Suppressor macrophage treated with lipopolysaccharide for 4 hours (primary cell): ENCODE measurements at places on chromosomes 6 and 20.

GRCh38 chr6:100203400-100203799 is 209.4 kb upstream of the MCHR2 start:
- peak; percentile 6 for DNase-seq

- no peak for DNase-seq
These were observed 92.6 kb downstream of the SNX5 start for GRCh38 chr20:17875981-17876385.

DNA sequence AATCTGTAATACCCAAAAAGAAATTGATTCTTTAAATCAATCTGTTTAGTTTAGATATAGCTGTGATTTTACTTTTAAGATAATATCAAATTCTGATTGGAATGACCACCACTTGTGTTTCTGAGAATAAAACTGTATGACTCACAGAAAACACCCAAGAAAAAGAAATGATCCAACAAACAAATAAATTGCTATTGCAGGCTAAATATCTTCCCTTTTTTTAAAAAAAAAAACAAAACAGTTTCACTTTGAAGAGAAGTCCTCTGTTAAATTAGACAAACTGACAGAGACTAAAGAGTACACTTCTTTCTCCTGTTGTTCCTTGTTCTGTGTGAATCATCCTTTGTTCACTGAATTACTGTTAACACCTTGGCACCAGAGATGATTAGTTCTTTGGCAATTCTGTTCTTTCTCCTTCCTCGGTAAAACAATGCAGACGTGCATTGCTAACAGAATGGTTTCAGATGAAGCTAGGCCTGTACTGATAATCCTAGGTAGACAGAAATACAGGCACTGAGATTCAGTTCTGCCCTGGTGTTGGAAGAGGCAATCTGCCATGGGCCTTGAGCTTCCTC is 895.2 kb upstream of the CITED2 start:
- DNase-seq = peak; percentile 2

- DNase-seq = no peak
These were observed 154.6 kb downstream of the CDKAL1 start for GRCh38 chr6:20688710-20689500.

GRCh38 chr6:74638412-74638811 is 567.4 kb downstream of the COL12A1 start:
- DNase-seq = no peak

DNA sequence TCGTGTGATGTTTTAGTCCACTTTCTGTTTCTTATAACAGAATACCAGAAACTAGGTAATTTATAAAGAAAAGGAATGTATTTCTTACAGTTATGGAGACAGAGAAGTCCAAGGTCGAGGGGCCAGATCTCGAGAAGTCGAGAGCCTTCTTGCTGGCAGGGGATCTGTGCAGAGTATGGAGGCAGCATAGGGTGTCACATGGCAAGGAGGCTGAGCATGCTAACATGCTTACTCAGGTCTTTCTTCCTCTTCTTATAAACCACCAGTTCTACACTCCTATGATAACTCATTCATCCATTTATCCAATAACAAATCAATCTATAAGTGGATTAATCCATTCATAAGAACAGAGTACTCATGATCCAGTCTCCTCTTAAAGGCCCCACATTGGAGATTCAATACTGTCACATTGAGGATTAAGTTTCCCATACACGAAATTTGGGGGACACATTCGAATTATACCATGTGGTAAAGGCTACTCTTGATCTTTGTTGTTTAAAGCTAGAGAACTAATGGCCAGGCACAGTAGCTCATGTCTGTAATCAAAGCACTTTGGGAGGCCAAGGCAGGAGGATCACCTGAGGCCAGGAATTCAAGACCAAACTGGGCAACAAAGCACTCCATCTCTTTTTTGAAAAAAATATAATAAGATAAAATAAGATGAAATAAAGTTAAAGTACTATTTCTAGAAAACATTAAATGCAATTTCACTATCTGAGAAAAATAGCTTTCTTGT is 2.1 kb downstream of the GOPC start:
- no peak for DNase-seq

DNA sequence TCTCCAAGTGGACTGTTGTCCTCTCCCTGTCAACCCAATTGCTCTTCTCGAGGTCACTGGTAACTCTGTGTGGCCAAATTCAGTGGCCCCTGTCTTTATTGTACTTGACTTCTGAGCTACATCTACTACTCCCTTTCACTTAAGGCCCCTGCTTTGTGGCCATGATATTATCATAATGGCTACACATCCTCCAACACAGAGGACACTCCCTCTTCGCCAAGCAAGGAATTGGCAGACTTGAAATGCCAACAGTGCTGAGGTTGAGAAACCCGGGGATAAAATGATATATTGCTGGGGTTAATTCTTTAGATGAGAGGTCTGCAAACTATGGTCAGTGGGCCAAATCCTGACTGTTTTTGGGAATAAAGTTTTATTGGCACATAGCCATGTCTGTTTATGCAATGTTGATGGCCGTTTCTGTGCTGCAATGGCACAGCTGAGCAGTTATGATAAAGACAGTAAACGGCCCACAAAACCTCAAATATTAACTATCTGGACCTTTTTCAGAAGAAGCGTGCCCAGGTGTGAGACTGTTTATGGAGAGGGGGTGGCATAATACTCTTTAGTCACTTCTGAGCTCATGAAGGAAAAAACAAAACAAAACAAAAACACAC is 12.0 kb upstream of the MRPS10 start:
- DNase-seq = no peak

- no peak for DNase-seq
These were observed 77.2 kb upstream of the C20orf144 start for GRCh38 chr20:33584976-33585375.

GRCh38 chr6:6686748-6687601 is 98.5 kb downstream of the LY86 start:
- DNase-seq = peak; percentile 58

GRCh38 chr6:30570740-30571074 is 535 bp upstream of the ABCF1 start:
- DNase-seq = peak; percentile 57

GRCh38 chr6:20669571-20670314 is 135.5 kb downstream of the CDKAL1 start:
- peak; percentile 73 for DNase-seq

GRCh38 chr20:22758815-22759214 is 174.4 kb upstream of the FOXA2 start:
- DNase-seq = no peak

DNA sequence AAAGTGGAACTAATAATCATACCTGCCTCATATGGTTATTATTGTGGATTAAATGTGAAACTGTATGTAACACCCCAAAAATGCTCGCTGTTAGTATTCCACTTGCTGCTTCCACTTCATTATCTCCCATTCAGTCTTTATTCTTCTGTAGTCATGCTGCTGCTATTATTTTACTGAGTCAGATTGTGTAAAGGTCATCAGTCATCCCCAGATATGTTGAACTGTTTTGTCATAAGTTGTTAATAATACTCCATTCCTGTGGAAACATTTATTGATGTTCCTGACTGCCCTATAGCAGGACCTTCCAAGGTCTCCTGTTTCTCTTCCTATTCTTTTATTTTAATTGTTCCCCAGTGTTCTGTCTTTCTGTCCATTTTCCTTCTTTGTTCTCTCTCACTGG is 1148.3 kb downstream of the EPHA7 start:
- no peak for DNase-seq

DNA sequence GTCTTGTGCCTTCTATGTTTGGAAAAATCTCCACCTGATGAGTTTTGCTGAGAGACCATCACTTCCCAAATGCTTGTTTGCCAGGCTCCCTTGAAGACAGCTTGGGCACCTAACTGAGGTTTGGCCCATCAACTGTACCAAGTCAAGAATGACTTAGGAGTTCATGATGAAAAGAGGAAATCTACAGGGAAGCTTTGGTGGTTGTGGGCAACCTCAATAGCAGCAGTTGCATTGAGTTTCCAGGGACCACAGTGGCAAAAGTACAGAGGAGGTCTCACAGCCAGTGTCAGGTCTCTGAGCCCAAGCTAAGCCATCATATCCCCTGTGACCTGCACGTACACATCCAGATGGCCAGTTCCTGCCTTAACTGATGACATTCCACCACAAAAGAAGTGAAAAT is 49.7 kb upstream of the PHACTR1 start:
- DNase-seq = no peak

DNA sequence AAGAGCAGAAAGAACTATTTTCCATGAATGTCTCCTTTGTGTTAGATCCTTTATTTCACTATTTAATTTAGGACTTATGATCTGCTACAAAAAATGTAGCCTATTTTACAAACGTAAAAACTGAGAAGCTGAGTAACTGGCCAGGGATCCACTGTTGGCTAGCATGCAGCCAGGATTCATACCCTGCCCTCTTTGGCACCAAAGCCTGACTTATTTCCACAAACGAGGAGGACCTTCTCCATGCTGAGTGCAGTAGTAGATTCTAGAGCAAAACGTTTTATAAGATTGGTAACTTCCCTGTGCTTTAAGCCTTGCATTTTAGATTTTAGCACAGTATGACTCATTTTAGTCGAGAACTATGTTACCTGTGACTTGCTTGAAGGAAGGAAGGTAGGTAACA is 74.3 kb downstream of the NCOA7 start:
- DNase-seq = no peak

GRCh38 chr6:44161997-44162338 is 3.3 kb downstream of the CAPN11 start:
- DNase-seq = no peak

GRCh38 chr20:25352746-25353145 is 37.9 kb downstream of the ABHD12 start:
- DNase-seq = no peak

DNA sequence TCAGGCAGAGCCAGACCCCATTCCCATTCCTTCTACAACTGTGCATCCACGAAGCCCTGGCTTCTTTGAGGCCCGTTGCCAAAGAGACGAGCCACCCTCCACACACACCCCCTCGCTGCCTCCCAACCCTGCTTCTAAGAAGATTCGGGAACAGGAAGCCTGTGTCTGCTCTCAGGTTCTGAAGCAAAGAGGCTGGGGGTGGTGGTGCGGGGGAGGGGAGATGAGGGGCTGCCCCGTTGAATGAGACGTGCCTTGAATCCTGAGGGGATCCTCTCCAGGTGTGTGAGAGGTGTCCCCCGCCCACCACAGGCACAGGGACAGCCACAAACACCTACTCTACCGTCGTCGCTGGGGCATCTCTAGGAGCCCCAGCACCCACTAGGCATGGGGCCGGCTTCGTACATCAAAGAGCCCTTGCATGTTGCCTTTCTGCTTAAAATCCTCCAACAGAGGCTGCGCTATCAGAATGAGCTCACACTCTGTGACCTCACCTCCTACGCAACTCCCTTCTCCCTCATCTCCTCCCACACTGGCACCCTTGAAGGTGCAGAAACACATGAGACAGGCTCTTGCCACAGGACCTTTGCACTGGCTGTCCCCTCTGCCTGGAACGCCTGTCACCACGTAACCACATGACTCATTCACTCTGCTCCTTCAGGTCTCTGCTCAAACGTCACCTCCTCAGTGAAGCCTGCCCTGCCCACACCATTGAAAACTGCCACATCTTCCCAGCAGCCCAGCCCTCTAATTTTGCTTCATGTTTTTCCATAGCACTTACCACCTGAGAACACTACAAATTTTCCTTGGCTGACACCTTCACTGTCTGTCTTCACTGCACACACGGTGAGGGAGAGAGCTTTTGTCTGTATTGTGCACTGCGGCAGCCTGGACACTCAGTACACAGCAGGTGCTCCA is 58.5 kb downstream of the PREX1 start:
- DNase-seq = peak; percentile 86

GRCh38 chr6:45376310-45377042 is 1.3 kb downstream of the SUPT3H start:
- no peak for DNase-seq

- DNase-seq = no peak
These were observed 3.0 kb downstream of the GLP1R start for GRCh38 chr6:39051399-39052122.

DNA sequence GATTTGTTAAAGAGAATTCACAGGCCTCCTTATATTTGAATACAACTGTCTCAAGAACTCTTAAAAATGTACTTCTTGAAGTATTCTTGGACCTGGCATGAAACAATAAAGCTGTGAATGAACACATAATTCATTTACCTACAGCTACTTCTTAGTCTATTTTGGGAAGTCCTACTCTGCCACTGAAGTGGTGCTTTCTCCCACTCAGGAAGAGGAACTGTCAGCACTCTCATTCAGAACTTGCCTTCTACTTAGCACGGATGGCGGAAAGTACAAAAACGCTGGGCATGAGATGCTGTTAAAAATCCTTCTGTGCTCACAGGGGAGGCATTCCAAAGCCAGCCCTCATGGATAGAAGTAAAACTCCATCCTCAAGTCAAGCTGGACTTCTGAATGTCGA is 144.8 kb upstream of the LAMP5 start:
- no peak for DNase-seq

GRCh38 chr20:53276143-53276542 is 304.0 kb downstream of the TSHZ2 start:
- no peak for DNase-seq

GRCh38 chr6:148128014-148128730 is 214.5 kb upstream of the SASH1 start:
- DNase-seq = no peak

- DNase-seq = no peak
These were observed 179.0 kb upstream of the MAP3K7 start for GRCh38 chr6:90765895-90766294.

- no peak for DNase-seq
These were observed 6.9 kb downstream of the EDN3 start for GRCh38 chr20:59307270-59307669.

GRCh38 chr6:141437011-141437410 is 695.7 kb upstream of the GJE1 start:
- DNase-seq = no peak

- DNase-seq = no peak
These were observed 76.6 kb downstream of the ANKEF1 start for GRCh38 chr20:10111139-10111958.

GRCh38 chr6:71490876-71491275 is 202.3 kb downstream of the OGFRL1 start:
- no peak for DNase-seq

DNA sequence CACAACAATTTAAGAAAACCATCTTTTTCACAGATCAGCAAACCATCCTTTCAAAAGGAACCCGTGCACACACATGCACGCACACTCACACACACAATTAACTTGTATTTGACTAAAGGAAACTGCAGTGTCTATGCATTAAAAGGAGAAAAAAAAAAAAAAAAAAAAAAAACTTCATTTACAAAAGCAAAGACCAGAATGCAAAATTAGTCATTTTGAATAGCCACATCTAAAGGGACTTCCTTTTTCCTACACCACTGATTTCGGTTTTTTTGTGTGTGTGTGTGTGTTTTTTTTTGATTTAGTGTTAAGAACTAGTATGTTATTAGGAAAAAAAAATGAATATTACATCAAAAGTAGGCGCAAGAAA is 6.3 kb downstream of the ZMYND8 start:
- DNase-seq = peak; percentile 58

- peak; percentile 62 for DNase-seq
These were observed 60.2 kb downstream of the MRAP2 start for GRCh38 chr6:84093441-84094435.

- DNase-seq = no peak
These were observed 66.4 kb upstream of the DUSP22 start for GRCh38 chr6:225907-226306.

- DNase-seq = no peak
These were observed 222.7 kb upstream of the NOX3 start for GRCh38 chr6:155678361-155678760.
